ENCODE measurements at places on chromosomes 2 and 18. TPM values are rescaled to one million over a fixed set of nuclear protein-coding genes. Genes with fewer than 3 reads are reported as not detected.

DNA sequence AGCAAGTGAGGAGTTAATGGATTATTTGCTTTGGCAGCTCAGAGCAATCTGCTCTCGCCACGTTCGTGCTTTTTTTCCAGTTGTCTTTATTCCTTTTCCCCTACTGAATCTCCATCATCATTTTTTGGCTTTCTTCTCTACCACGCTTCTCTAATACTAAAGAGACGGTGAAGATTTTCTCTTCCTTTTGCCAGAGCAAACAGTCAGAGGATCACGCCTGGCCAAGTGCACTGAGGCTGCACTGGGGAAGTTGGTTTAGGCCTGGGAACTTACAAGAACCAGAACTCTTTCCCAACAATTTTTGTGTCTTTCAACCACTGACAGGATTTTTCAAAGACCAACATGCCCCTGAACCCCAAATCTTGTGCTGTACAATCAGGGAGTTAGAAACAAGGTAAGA lies 172.3 kb downstream of the PID1 start:
- no peak overlapping the region for H3K4me3 ChIP-seq
- no peaks in the 10 kb centered on the region for H3K36me3 ChIP-seq
- H3K4me1 ChIP-seq, result no peaks in the 10 kb centered on the region
- DNase-seq, result no peak
- no peak overlapping the region for H3K27ac ChIP-seq
- H3K27me3 ChIP-seq, result no peaks in the 10 kb centered on the region

DNA sequence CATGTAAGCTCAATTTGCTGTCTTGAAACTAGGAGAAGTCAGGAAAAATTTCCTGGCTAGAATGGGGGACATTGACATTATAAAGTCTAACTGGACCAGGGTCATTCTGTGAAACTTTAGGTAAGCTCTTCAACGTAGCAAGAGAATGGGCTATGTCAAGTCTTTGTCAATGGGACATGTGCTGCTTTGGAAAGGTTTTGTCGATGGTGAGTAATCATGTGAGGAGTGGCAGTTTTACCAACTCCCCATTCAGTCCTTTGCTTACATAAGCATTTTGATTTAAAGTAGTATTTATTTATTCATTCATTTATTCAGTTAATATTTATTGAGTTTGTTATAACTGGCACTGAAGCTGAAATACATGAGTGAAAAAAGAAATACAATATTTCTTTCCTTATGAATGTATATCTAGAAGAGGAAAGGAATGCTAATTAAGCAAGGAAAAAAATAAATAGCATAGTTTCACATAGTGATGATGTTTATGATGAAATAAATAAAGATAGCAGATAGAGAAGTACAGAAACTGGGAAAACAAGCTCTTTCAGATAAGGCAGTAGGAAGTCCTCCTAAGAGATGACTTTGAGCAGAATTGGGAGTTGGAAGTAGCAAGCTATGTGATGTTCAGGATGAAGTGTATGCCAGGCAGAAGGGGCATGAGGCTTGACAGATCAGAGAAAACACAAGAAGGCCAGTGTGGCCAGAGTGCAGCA lies 25.4 kb upstream of the RAB27B start:
- no peaks in the 10 kb centered on the region for H3K4me1 ChIP-seq
- no peak overlapping the region for H3K27ac ChIP-seq
- no peak overlapping the region for H3K4me3 ChIP-seq
- no peaks in the 10 kb centered on the region for H3K36me3 ChIP-seq
- H3K27me3 ChIP-seq, result no peaks in the 10 kb centered on the region
- DNase-seq, result no peak

GRCh38 chr2:29744976-29745375 lies 176.4 kb downstream of the ALK start:
- no peaks in the 10 kb centered on the region for H3K36me3 ChIP-seq
- no peak overlapping the region for H3K4me3 ChIP-seq
- no peak overlapping the region for H3K27ac ChIP-seq
- no peak for DNase-seq
- no peaks in the 10 kb centered on the region for H3K4me1 ChIP-seq
- no peaks in the 10 kb centered on the region for H3K27me3 ChIP-seq

The UGT1A6 gene
- polyA plus RNA-seq, result not detected

The ALPG gene
- polyA plus RNA-seq, result not detected

The DPP4 gene
- 51.7 TPM for polyA plus RNA-seq

The SOWAHC gene
- polyA plus RNA-seq, result 7.2 TPM
